ENCODE measurements at places on chromosomes 2 and 18.

DNA sequence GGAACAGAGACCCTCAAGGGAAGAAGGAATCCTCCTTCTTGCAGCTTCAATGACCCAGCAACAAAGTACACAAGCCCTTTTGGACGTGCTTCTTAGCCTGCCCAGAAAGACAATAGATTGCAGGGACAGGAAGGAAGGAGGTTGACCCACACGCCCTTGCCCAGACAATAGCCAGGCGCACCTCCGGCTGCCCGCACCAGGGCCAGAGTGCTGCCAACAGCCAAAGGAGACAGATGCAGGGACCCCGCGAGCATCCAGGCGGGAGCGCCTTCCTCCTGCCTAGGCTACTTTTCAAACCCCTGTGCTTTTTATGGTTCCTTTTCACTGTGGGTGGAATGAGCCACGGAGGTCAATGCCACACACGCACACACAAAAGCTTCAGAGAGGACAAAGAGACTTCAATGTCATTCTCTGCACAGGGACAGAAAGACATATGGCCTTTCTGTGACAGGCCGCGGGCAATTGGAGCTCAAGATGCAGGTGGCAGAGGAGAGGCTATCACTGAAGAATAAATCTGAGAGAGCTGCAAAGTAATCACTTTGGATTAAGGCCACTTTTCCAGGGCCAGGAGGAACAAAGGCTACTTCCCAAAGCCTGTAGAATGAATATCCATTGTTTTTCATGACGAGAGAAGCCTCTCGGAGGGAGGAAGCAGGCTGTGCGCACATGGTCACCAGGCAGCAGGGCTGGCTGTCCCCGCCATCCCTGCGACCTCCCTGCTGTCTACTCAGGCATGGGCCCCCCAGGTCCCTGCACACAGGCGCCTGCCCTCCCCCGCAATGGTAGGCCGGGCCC is 300.6 kb downstream of the EIPR1 start:
- DNase-seq: no peak

GRCh38 chr2:60820416-60821132 is 60.8 kb upstream of the REL start:
- DNase-seq: no peak

DNA sequence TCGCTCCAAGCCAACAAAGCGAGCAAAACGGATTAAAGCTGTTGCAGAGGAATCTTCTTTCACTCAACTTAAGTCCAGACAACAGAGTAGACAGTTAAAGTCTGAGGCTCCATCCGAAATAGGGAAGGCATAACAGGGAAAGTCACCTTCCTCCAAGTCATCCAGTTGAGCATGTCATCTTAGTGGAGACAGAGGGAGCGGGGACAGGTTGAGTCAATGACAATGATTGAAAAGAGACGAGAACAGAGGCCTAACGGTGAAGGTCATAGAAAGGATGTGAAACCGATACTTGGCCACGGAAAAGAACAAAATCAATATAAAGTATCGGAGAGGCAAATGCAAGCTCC is 455 bp downstream of the C18orf32 start:
- DNase-seq: no peak

DNA sequence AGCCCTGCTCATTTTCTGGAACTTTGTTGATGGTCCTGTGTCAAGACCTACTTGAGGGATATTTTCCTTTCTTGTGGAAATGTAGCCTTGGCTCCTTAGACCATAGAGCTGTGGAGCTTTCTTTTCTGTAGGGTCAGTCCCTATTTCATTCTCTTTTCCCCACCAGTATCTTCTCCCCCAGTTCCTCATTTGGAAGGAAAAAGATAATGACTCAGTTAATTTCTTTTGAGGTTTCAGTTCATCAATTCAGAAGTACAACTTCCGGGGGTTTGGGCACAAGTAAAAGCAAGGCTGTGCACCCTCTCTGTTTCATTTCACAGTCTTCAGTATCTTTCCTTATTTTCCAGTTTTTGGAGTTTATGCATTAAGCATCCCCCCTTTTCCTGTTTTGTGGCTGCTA is 70.7 kb downstream of the CDC42EP3 start:
- DNase-seq: no peak

DNA sequence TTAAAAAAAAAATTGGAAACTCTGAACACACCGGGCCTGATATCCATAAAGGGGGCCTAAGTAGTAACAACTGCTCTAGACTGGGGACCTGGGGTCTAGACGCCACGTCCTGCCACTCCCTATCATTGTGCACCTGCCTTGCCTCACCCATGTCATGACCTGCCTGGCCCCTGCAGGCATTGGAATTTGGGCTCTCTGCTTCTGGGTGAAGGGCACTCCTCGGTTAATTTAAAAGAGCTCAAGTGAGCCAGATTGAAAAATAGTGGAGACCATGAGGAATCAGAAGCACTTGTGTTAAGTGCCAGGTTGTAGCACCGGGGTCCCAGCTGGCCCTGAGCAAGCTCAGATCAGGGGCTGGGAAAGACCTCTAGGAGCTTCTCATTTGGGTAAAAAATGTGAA is 48.1 kb downstream of the SLC4A1AP start:
- DNase-seq: no peak

DNA sequence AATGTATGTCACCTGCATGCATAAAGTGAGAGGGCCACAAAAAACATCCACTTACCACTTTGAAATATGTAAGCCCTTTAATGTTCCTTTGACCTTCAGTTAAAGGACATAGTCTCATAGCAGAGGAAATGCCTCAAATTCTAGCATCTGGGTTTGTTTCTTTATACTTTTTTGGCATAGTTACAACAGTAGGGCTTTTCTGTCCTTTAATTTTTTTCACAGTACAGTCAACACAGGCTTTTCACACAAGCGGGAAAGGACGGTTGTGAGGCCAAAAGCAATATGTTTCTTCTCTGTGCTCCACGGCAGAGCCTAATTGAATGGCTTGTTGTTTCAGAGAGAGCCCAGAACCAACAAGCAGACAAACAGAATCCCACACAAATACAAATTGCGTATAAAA is 57.6 kb downstream of the CRIM1 start:
- no peak for DNase-seq

Data from HS-27A (cell line).